ENCODE measurements at places on chromosomes 11 and 22. TPM values are rescaled to one million over a fixed set of nuclear protein-coding genes. Genes with fewer than 3 reads are reported as not detected.

The PHOX2A gene
- total RNA-seq, result not detected

The KRTAP5-11 gene
- not detected for total RNA-seq

The CABP4 gene
- total RNA-seq, result not detected

The IFITM10 gene
- total RNA-seq, result 1.6 TPM

The SYT12 gene
- total RNA-seq, result 13.3 TPM

The MRPL40 gene
- 41.7 TPM for total RNA-seq

The SPDYC gene
- not detected for total RNA-seq

The NXPE2 gene
- total RNA-seq, result not detected

The OR5A1 gene
- not detected for total RNA-seq

The DUSP8 gene
- total RNA-seq, result 1.3 TPM

Data from A549 treated with ZK216348 at 1 μM for 4 hours (cell line).